ENCODE measurements at places on chromosomes 2 and 18. TPM values are rescaled to one million over a fixed set of nuclear protein-coding genes. Genes with fewer than 3 reads are reported as not detected.

GRCh38 chr2:161825429-161825828, 201.2 kb downstream of the SLC4A10 start:
- H3K27me3 ChIP-seq: no peaks in the 10 kb centered on the region
- no peak overlapping the region for H3K4me3 ChIP-seq
- H3K36me3 ChIP-seq: no peaks in the 10 kb centered on the region
- DNase-seq: no peak

DNA sequence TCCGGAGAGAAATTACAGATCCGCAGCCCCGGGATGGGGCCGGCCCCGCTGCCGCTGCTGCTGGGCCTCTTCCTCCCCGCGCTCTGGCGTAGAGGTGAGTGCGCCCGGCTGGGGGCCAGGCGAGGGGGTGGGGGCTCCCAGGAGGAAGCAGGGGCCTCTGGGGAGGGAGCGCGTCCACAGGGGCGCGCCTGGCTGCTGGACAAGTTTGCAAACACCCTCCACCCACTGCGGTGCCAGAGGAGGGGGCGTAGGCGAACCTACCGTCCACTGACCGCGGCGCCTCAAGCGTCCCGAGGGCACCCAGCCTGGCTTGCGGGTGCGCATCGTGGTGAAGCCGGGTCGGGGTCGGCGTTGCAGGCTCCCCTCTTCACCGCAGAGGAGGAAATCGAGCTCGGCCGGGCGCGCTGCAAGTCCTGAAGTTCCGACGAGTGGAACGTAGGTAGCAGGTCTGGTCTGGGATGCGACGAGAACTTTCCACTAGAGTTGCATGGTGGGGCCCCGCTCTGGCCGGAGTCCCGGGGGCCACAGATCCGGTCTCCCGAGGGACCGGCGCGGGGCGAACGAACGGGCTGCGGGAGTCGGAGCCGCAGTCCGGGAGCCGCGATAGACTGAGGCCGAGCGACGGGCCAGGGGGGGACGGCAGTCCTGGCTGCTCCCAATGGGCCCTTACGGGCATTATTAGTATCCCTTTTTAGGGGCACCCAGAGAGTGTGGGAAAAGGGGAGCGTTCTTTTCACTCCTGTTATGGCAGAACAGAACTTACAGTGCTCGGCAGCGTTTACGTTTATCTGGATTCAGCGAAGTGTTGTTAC, 502 bp downstream of the MERTK start:
- H3K4me3 ChIP-seq: peak overlapping the region; percentile 92
- H3K4me1 ChIP-seq: no peaks in the 10 kb centered on the region
- no peaks in the 10 kb centered on the region for H3K36me3 ChIP-seq
- H3K27me3 ChIP-seq: peaks cover 4% of the 10 kb centered on the region

DNA sequence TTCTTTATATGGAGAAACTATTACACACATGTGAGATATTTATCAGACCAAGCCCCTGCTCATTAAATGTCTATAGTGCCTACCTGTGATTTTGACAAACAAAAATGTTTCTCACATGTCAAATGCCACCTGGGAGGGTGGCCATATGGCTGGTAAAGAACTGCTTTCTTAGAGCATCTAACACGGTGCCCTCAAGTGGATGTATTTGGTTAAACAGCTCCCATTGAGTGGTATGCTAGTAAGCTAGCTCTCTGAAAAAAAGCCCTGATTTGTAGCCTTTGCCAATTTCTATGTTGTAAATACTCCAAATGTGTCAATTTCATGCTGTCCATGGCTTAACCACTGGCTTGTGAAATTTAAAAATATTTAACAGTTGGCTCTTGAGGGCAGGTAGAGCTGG, 94.6 kb downstream of the PMAIP1 start:
- no peaks in the 10 kb centered on the region for H3K36me3 ChIP-seq
- H3K27ac ChIP-seq: no peak overlapping the region
- no peak overlapping the region for H3K4me3 ChIP-seq
- DNase-seq: no peak

DNA sequence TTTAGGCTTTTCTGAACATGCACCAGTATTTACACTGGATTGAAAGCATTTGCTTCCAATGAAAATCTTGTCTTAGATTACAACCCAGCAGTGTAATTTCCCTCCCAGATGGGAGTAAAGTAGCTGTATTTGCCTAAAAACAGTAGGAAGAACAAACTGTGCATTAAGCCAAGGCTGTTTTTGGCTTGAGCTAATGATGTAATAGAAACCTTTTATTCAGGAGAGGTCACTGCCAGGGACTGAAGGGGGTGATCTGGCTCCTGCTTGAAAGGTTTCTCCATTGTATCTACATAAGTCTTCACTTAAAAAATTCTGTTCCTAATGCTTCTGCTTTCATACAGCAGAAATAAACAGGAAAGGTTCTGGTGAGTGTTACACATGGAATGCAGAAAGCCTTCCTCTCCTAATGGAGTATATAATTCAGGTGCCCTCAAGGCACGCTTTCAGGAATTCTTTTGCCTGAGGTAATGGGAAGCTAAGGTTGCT, 74.4 kb downstream of the MEIS1 start:
- no peaks in the 10 kb centered on the region for H3K36me3 ChIP-seq
- no peak for DNase-seq
- H3K27me3 ChIP-seq: no peaks in the 10 kb centered on the region

- H3K27me3 ChIP-seq: no peaks in the 10 kb centered on the region
- H3K27ac ChIP-seq: no peak overlapping the region
- H3K4me1 ChIP-seq: no peaks in the 10 kb centered on the region
- no peaks in the 10 kb centered on the region for H3K36me3 ChIP-seq
These were observed 510 bp downstream of the NCKAP1 start for GRCh38 chr2:183037553-183038340.

GRCh38 chr18:59631583-59632181, 65.5 kb downstream of the CCBE1 start:
- peak; percentile 52 for DNase-seq
- no peak overlapping the region for H3K4me3 ChIP-seq
- H3K27me3 ChIP-seq: no peaks in the 10 kb centered on the region
- no peaks in the 10 kb centered on the region for H3K36me3 ChIP-seq
- no peak overlapping the region for H3K27ac ChIP-seq
- 0 out of 2 replicates have a peak, but pooled peaks cover 5% of the 10 kb centered on the region for H3K4me1 ChIP-seq

The SERPINB12 gene
- not detected for total RNA-seq

The TMEM37 gene
- total RNA-seq: 4.2 TPM

The CHRND gene
- not detected for total RNA-seq

GRCh38 chr2:179946810-179947615, 60.1 kb downstream of the CWC22 start:
- no peak for DNase-seq
- peaks cover 51% of the 10 kb centered on the region for H3K36me3 ChIP-seq
- no peaks in the 10 kb centered on the region for H3K4me1 ChIP-seq
